ENCODE measurements at places on chromosomes 3 and 15. TPM values are rescaled to one million over a fixed set of nuclear protein-coding genes. Genes with fewer than 3 reads are reported as not detected.
A peak's percentile ranks its signal among the peaks of the same experiment; 100 is the strongest.

DNA sequence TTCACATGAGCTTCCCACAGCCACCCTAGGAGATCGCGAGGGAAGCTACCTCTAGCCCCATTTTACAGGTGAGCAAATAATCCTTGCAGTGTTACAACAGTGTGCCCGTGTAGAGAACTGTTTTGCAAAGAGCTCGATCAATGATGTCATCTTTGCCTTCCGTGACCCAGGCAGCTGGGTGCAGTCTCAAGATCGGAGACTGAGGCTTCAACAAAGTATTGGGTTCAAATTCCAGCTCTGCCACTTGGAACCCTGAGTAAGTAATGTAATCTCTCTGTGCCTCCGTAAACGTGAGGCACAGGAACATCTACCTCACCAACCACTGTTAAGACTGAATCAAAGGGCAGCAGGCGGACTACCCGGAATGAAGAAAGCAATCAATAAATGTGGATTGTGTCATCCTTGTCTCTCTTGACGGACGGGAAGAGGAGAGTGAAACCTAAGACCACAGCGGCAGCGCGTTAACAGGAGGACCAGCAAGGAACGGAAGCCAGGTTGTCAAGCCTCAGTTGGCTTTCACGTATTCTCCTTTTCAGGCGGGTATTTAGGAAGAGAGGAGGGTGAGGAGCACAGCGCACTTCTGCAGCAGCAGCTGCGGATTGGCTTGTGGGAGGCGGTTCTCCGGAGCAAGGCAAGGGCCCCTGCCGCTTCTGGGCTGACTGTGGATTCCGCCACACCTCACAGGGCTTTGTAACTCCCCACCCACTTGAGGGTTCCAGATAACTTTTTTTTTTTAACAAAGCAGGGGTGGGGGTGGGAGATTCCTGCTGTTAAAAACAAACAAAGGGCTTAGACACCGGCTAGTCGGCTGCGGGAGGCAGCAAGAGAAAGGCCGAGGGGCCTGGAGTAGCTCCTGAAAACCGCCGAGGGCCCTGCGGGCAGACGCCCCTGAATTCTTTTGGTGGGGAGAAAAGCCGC lies 1.5 kb upstream of the SMAD3 start:
- peak; percentile 33 for DNase-seq
- H3K27me3 ChIP-seq, result peaks cover 10% of the 10 kb centered on the region
- H3K27ac ChIP-seq, result peak overlapping the region; percentile 15
- peaks cover 27% of the 10 kb centered on the region for H3K4me1 ChIP-seq

- peak; percentile 41 for DNase-seq
- no peak overlapping the region for H3K4me3 ChIP-seq
- no peaks in the 10 kb centered on the region for H3K36me3 ChIP-seq
- H3K27ac ChIP-seq, result no peak overlapping the region
- H3K27me3 ChIP-seq, result peaks cover 17% of the 10 kb centered on the region
Measured at GRCh38 chr15:31080591-31081014, 20.9 kb downstream of the TRPM1 start.

DNA sequence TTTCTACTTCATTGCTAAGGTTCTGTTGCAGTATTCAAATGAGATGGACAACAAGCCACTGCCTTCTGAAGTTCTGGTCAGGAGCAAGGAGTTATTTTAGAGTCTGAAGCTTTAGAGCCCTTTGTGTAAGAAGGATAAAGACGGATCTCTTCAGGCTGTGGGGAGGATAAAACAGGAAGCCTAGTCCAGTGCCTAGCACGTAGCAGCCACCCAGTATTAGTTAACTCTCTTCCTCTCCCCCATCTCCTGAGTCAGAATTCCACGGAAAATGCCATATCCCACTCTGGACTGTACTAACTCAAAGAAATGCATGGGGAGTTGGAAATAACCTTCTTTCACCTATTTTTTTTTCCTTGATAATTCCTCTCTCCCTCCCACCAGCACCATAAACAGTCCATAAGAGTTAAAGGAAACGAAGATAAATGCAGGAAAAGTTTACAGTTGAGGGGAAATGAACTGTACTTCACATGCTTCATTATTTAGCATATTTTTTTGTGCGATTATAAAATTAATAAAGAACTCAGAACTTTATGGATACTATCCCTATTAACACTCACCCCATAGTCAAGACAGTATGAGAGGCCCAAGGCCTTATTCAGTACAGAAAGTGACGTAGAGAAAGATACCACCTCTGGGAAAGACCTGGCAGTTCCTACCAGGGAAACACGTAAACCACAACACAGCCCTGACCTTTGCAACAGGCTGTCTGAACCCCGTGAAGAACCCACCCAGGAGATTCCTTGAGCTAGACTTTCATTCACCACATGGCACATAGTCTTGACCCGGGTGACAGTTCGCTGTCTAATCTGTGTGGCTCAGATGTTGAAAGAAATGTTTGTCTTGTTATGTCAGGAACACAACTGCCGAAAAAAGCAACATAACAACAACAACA lies 9.2 kb downstream of the IGF2BP2 start:
- H3K27ac ChIP-seq, result no peak overlapping the region
- H3K36me3 ChIP-seq, result no peaks in the 10 kb centered on the region
- H3K27me3 ChIP-seq, result peaks cover 17% of the 10 kb centered on the region
- no peak for DNase-seq
- H3K4me3 ChIP-seq, result no peak overlapping the region

TSPAN3 gene
- 28.9 TPM for total RNA-seq

- no peak for DNase-seq
- no peak overlapping the region for H3K27ac ChIP-seq
- peaks cover 6% of the 10 kb centered on the region for H3K4me1 ChIP-seq
- H3K27me3 ChIP-seq, result no peaks in the 10 kb centered on the region
- H3K4me3 ChIP-seq, result no peak overlapping the region
- peaks cover 65% of the 10 kb centered on the region for H3K36me3 ChIP-seq
Measured at GRCh38 chr3:52733256-52733891, 27.5 kb downstream of the SPCS1 start.

GRCh38 chr3:128356822-128357221 lies 109.9 kb downstream of the DNAJB8 start:
- no peak for DNase-seq
- H3K4me3 ChIP-seq, result no peak overlapping the region
- no peak overlapping the region for H3K27ac ChIP-seq
- H3K27me3 ChIP-seq, result no peaks in the 10 kb centered on the region

DNA sequence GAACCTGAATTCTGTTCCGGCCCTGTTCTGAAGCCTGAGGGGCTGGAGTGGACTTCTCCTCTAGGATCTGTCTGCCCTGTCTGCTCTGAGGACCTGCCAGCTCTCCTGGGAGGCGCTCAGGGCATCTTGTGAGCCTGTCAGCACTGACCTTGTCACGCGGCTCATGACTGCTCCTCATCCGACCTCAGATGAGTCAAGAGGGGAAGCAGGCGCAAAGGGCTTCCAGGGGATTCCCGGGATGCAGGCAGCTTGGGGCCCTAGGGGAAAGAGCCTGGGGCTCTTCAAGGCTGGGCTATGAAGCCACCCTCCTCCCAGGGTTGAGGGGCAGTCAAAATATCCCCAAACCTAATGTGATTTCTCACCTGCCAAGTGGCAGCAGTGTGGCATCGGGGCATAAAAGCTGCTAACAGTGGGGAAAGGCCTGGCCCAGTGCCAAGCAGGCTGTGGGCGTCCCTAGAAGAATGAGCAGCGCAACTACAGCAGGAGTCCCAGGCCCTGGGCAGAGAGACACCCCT lies 27.6 kb upstream of the ANKDD1A start:
- no peaks in the 10 kb centered on the region for H3K36me3 ChIP-seq
- peak; percentile 91 for DNase-seq
- H3K4me3 ChIP-seq, result peak overlapping the region; percentile 68
- no peaks in the 10 kb centered on the region for H3K27me3 ChIP-seq
- peak overlapping the region; percentile 92 for H3K27ac ChIP-seq

GRCh38 chr3:73624821-73625665 lies at the start of gene PDZRN3:
PDZRN3 (minus strand) TSS chr3:73624941.
- no peak for DNase-seq
- H3K36me3 ChIP-seq, result no peaks in the 10 kb centered on the region
- no peak within 1 kb of the TSS for H3K27ac ChIP-seq

UBA3 gene
- 84.1 TPM for total RNA-seq

CHRM5 gene
- not detected for total RNA-seq

GPR160 gene
- 7.0 TPM for total RNA-seq

- no peak overlapping the region for H3K4me3 ChIP-seq
- H3K27ac ChIP-seq, result no peak overlapping the region
- H3K27me3 ChIP-seq, result no peaks in the 10 kb centered on the region
- H3K36me3 ChIP-seq, result no peaks in the 10 kb centered on the region
- DNase-seq, result no peak
Measured at GRCh38 chr3:127685708-127686511, 13.2 kb downstream of the ABTB1 start.

SLC28A1 gene
- total RNA-seq, result not detected
